ENCODE measurements at places on chromosomes 4 and X. TPM values are rescaled to one million over a fixed set of nuclear protein-coding genes. Genes with fewer than 3 reads are reported as not detected.

DNA sequence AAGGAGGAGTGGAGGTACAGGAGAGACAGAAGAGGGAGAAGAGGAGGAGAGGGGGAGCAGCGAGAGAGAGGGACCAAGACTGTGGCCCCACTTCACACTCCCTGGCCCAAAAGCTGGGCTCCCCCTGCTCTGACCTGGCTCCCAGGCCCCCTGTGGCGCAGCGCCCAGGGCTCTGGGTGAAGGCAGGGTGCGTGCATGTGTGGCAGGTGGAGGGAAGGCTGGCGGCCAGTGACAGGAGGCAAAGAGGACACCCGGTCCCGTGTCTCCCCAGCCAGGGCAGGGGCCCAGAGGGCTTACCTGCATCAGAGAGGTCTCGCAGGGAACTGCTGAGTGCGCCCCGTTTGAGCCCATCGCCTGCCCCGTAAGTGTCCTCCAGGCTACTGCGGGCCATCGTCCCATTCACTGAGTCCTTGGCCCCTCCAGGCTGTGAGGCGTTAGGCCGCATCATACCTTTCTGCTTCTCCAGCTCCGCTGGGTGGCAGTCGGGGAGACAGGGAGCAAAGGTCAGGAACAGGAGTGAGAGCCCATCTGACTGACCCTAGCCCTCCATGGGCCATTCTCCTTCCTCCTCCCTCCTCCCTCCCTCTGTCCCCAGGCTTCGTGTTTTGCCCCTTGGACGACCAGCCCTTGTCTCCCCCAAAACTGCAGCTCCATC lies 11.1 kb upstream of the KDM5C start:
- H3K4me1 ChIP-seq = no peaks in the 10 kb centered on the region
- DNase-seq = no peak
- no peaks in the 10 kb centered on the region for H3K36me3 ChIP-seq
- H3K27me3 ChIP-seq = no peaks in the 10 kb centered on the region

- H3K36me3 ChIP-seq = no peaks in the 10 kb centered on the region
- H3K27ac ChIP-seq = no peak overlapping the region
- H3K27me3 ChIP-seq = no peaks in the 10 kb centered on the region
- H3K4me1 ChIP-seq = no peaks in the 10 kb centered on the region
- DNase-seq = no peak
- H3K4me3 ChIP-seq = no peak overlapping the region
Measured at GRCh38 chr4:52876069-52876468, 14.0 kb downstream of the RASL11B start.

GRCh38 chrX:23387550-23388184 lies 53.0 kb downstream of the PTCHD1 start:
- DNase-seq = no peak
- no peaks in the 10 kb centered on the region for H3K27me3 ChIP-seq
- H3K27ac ChIP-seq = no peak overlapping the region
- H3K4me3 ChIP-seq = no peak overlapping the region
- no peaks in the 10 kb centered on the region for H3K36me3 ChIP-seq

- DNase-seq = no peak
- H3K27ac ChIP-seq = no peak overlapping the region
- no peaks in the 10 kb centered on the region for H3K27me3 ChIP-seq
- H3K4me1 ChIP-seq = no peaks in the 10 kb centered on the region
- no peak overlapping the region for H3K4me3 ChIP-seq
- no peaks in the 10 kb centered on the region for H3K36me3 ChIP-seq
Measured at GRCh38 chrX:46704767-46705386, 54.0 kb downstream of the SLC9A7 start.

Gene WDR45
- total RNA-seq = 78.3 TPM

Gene TEX13D
- total RNA-seq = not detected

Measured in right atrium auricular region (tissue), 2 donors.